ENCODE measurements at places on chromosomes 1 and 21. TPM values are rescaled to one million over a fixed set of nuclear protein-coding genes. Genes with fewer than 3 reads are reported as not detected.

GRCh38 chr1:206672011-206672688 is 12.6 kb upstream of the MAPKAPK2 start:
- peaks cover 6% of the 10 kb centered on the region for H3K27me3 ChIP-seq
- H3K4me3 ChIP-seq: no peak overlapping the region
- no peak overlapping the region for H3K27ac ChIP-seq
- peaks cover 33% of the 10 kb centered on the region for H3K4me1 ChIP-seq
- no peaks in the 10 kb centered on the region for H3K36me3 ChIP-seq

GRCh38 chr1:171468120-171468750 is 17.1 kb upstream of the PRRC2C start:
- peak overlapping the region; percentile 76 for H3K27ac ChIP-seq
- no peaks in the 10 kb centered on the region for H3K36me3 ChIP-seq
- H3K4me1 ChIP-seq: peaks cover 12% of the 10 kb centered on the region
- DNase-seq: peak; percentile 76
- H3K4me3 ChIP-seq: no peak overlapping the region
- H3K27me3 ChIP-seq: no peaks in the 10 kb centered on the region

DNA sequence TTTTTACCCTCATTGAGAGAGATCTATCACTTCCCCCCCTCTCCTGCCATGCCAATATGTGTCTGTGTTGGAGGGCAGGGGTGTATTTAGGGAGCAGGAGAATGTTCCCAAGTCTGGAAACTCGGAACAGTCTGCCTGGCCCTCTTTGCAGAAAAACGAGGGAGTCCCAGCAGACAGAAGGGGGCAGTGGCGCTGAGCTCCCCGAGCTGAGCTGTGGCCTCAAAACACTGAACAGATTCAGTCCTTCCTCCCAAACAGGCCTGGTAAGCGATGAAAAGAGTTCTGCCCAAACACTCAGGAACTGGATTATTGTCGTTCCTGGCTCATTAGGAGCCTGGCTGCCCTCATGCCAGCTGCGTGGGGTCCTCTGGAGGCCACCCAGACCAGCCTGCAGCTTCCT is 981 bp downstream of the CLDN14 start:
- H3K4me3 ChIP-seq: peak overlapping the region; percentile 59
- DNase-seq: no peak
- H3K4me1 ChIP-seq: peaks cover 26% of the 10 kb centered on the region

DNA sequence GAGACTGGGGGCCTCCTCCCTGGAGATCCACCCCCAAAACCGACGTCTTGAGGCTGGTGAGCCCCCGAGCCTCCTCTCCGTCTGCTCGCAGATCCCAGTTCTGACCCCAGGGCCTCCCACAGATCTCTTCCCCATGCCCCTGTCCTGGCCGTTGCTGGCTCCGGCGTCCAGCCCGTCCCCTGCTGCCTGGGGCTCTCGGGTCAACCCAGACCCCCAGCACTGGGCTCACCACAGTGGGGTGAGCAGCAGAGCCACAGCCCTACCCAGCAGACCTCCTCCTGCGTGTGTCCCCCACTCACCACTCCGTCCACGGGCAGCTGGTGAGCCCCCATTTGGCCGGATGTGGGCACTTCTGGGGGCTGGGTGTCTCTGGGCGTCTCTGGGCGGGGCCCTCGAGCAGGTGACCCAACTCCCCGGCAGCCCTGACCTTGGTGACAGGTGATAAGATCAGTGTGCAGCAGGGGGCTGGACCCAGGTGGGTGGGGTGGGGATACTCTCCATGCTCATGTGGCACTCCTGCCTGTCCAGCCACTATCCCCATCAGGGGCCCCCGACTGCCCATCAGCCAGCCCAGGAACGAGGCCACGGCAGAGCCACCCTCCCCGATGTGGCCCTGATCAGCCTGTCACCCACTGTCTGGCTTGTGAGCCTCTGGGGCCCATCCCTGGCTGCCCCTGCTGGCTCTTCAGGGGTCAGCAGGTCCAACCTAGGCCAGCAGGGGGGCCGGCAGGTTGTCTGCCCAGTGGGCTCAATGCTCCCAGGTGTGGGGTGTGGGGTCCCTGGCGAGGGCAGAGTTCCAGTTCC is 709 bp downstream of the TNFRSF14 start:
- no peaks in the 10 kb centered on the region for H3K27me3 ChIP-seq
- H3K4me3 ChIP-seq: peak overlapping the region; percentile 90
- DNase-seq: peak; percentile 94
- peak overlapping the region; percentile 79 for H3K27ac ChIP-seq
- no peaks in the 10 kb centered on the region for H3K36me3 ChIP-seq

GRCh38 chr1:18855573-18855972 is 3.9 kb downstream of the TAS1R2 start:
- H3K27ac ChIP-seq: no peak overlapping the region
- peaks cover 4% of the 10 kb centered on the region for H3K27me3 ChIP-seq
- no peaks in the 10 kb centered on the region for H3K36me3 ChIP-seq
- H3K4me1 ChIP-seq: no peaks in the 10 kb centered on the region
- DNase-seq: peak; percentile 79

DNA sequence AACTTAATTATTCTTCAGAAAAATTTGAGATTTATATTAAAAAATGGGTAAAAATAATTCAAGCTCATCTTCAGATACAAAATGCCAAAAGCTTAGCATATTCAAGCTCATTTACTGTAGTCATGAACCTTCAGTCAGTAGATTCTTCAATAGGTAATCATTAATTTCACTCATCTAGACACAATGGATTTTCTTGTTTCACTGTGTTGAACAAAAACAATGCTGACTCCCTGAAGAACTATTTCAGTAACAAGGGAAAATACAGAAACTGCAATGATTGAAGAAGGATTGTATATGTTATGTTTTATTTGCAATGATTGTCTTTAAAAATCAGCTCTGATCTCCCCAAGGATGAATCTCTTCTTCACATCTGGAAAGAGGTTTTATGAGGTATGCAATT is 9.2 kb upstream of the HOOK1 start:
- no peaks in the 10 kb centered on the region for H3K4me1 ChIP-seq
- no peak for DNase-seq
- H3K4me3 ChIP-seq: no peak overlapping the region
- no peaks in the 10 kb centered on the region for H3K36me3 ChIP-seq
- no peaks in the 10 kb centered on the region for H3K27me3 ChIP-seq

- no peaks in the 10 kb centered on the region for H3K36me3 ChIP-seq
- peaks cover 2% of the 10 kb centered on the region for H3K4me1 ChIP-seq
- no peak overlapping the region for H3K27ac ChIP-seq
- no peak overlapping the region for H3K4me3 ChIP-seq
Measured at GRCh38 chr21:27078915-27079314, 112.0 kb upstream of the ADAMTS5 start.

GRCh38 chr21:42234464-42235241 is 15.7 kb downstream of the ABCG1 start:
- H3K36me3 ChIP-seq: no peaks in the 10 kb centered on the region
- peak overlapping the region; percentile 28 for H3K4me3 ChIP-seq
- H3K27me3 ChIP-seq: peaks cover 42% of the 10 kb centered on the region
- no peaks in the 10 kb centered on the region for H3K4me1 ChIP-seq
- peak; percentile 86 for DNase-seq
- no peak overlapping the region for H3K27ac ChIP-seq

DNA sequence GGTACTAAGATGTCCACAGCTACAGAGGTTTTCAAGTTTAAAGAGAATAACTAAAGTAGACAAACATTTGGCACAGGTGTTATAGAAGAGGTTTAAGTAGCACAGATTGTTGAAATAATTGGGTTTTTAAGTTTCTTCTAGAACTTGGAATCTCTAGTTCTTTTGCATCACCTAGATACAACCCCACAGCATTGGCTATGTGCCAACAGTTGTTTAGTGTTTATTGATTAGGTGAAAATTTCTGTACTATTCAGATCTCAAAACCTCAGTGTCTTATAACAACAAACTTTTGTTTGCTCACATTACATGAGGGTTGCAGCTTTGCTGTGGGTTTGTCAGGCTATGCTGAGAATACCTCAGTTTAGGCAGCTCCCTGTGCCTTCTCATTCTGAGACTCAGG is 162.5 kb downstream of the TBX15 start:
- no peak for DNase-seq
- no peak overlapping the region for H3K4me3 ChIP-seq
- no peaks in the 10 kb centered on the region for H3K27me3 ChIP-seq
- H3K27ac ChIP-seq: no peak overlapping the region

GRCh38 chr1:55179177-55179835 is 35.9 kb downstream of the USP24 start:
- peaks cover 12% of the 10 kb centered on the region for H3K36me3 ChIP-seq
- DNase-seq: no peak
- H3K27me3 ChIP-seq: no peaks in the 10 kb centered on the region

Gene PAX7
- total RNA-seq: not detected

DNA sequence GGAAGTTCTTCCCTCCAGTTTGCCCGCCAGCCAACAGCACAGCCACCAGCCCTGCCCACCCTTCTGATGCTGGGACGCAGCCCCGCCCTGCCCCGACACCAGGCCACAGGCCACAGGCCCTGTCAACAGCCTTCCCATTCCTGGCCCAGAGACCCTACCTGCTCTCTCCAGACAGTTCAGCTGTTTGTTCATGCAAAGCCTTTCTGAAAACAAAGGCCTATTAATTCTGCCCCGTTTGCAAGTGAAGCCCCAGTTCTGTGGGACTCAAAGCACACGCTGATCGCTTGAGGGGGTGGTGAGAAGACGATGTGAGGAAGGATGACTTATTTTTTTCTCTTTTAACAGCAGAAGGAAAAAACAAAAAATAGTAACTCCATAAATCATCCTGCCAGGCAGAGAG is 55.4 kb upstream of the KIF26B start:
- no peak overlapping the region for H3K4me3 ChIP-seq
- no peaks in the 10 kb centered on the region for H3K36me3 ChIP-seq
- H3K27ac ChIP-seq: no peak overlapping the region
- no peak for DNase-seq
- H3K27me3 ChIP-seq: no peaks in the 10 kb centered on the region

- peaks cover 4% of the 10 kb centered on the region for H3K4me1 ChIP-seq
- no peak overlapping the region for H3K27ac ChIP-seq
- peaks cover 9% of the 10 kb centered on the region for H3K36me3 ChIP-seq
- no peak overlapping the region for H3K4me3 ChIP-seq
- DNase-seq: no peak
- no peaks in the 10 kb centered on the region for H3K27me3 ChIP-seq
Measured at GRCh38 chr1:230179249-230179648, 112.2 kb downstream of the GALNT2 start.

GRCh38 chr21:32929633-32930038 is 96.1 kb upstream of the OLIG2 start:
- no peak overlapping the region for H3K4me3 ChIP-seq
- H3K4me1 ChIP-seq: no peaks in the 10 kb centered on the region
- H3K27me3 ChIP-seq: peaks cover 10% of the 10 kb centered on the region
- H3K27ac ChIP-seq: no peak overlapping the region
- DNase-seq: no peak

- no peaks in the 10 kb centered on the region for H3K27me3 ChIP-seq
- H3K4me3 ChIP-seq: no peak overlapping the region
- no peak for DNase-seq
- H3K4me1 ChIP-seq: no peaks in the 10 kb centered on the region
- H3K36me3 ChIP-seq: no peaks in the 10 kb centered on the region
Measured at GRCh38 chr1:231850786-231851185, 224.2 kb downstream of the DISC1 start.

DNA sequence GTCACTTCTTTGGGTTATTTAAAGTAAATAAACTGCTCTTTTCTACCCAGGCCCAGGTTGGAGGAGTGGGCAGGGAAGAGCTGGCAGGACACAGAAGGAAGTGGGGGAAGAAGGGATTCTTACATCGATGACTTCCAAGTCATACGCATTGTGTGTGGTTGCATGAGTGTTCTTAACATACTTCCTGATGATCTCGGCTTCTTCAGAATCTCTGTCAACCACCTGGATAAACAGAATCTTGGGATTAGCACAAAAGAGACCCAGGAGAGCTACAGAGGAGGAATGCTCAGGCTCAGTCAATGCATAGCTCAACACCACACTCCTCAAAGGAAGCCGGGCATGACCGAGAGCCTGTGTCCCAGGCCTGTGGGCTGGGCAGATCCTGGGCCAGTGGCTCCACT is 42.1 kb downstream of the PARP1 start:
- H3K36me3 ChIP-seq: peaks cover 70% of the 10 kb centered on the region
- no peaks in the 10 kb centered on the region for H3K4me1 ChIP-seq
- peak; percentile 84 for DNase-seq
- H3K27me3 ChIP-seq: no peaks in the 10 kb centered on the region
- no peak overlapping the region for H3K27ac ChIP-seq

DNA sequence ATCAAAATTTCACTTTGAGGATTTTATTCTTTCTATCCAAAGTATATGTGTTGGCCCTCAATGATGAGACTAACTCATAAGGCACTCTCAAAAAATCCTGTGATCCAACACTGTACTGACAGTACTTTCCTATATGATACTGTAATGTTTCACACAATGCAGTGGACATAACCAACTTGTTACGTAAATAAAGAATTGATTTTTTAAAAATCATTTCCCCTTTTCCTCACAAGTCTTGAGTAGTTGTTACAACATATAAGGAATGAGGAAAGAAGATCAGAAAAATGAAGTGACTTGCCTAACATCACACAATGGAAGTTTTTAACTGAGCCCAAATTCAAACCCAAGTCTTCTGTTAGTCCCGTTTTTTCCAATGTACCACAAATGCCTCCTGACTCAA is 17.2 kb downstream of the PTP4A2 start:
- peaks cover 32% of the 10 kb centered on the region for H3K36me3 ChIP-seq
- peaks cover 24% of the 10 kb centered on the region for H3K4me1 ChIP-seq
- no peak overlapping the region for H3K4me3 ChIP-seq
- no peak overlapping the region for H3K27ac ChIP-seq
- H3K27me3 ChIP-seq: no peaks in the 10 kb centered on the region

Gene CFH
- total RNA-seq: 145 TPM

GRCh38 chr1:150887018-150887417 is at the start of gene CTXND2:
TSS of gene CTXND2 (plus strand) at chr1:150887136. CDS start at chr1:150912315, 25,179 bp downstream.
- peaks cover 11% of the 10 kb centered on the region for H3K4me1 ChIP-seq
- no peaks in the 10 kb centered on the region for H3K27me3 ChIP-seq
- peak; percentile 56 for DNase-seq
- H3K27ac ChIP-seq: no peak within 1 kb of the TSS
- no peak within 1 kb of the TSS for H3K4me3 ChIP-seq

GRCh38 chr1:114718661-114719423 is 2.3 kb upstream of the NRAS start:
- peaks cover 32% of the 10 kb centered on the region for H3K4me1 ChIP-seq
- peak overlapping the region; percentile 91 for H3K27ac ChIP-seq
- peaks cover 75% of the 10 kb centered on the region for H3K36me3 ChIP-seq
- peak; percentile 62 for DNase-seq
- no peak overlapping the region for H3K4me3 ChIP-seq
- no peaks in the 10 kb centered on the region for H3K27me3 ChIP-seq

Gene RABGGTB
- 76.0 TPM for total RNA-seq

DNA sequence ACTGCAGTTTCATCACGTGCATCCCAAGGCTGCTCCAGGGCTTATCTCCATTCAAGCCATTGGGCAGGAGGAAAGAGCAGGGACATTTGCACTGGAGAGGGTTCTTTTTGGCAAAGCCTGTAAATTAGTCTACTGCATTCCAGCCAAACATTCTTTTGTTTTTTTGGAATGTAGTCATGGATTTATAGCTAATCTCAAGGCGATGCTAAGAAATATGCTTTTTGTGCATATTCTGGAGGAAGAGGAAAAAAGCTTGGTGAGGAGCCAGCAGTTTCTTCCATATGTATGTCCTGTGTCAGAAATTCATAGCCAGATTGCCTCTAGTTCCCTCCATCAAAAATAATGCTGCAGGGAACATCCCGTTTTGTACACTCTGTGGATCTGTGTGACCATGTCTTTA is 221.4 kb downstream of the BACH1 start:
- DNase-seq: no peak
- H3K27me3 ChIP-seq: no peaks in the 10 kb centered on the region
- H3K4me3 ChIP-seq: no peak overlapping the region
- H3K4me1 ChIP-seq: peaks cover 4% of the 10 kb centered on the region
- no peak overlapping the region for H3K27ac ChIP-seq

- no peaks in the 10 kb centered on the region for H3K4me1 ChIP-seq
- H3K4me3 ChIP-seq: no peak overlapping the region
- no peak overlapping the region for H3K27ac ChIP-seq
- H3K27me3 ChIP-seq: peaks cover 51% of the 10 kb centered on the region
- DNase-seq: no peak
Measured at GRCh38 chr1:179785728-179786127, 42.6 kb downstream of the FAM163A start.

Measured in osteoblast (primary cell).